Left kidney (tissue), 8 donors: ENCODE measurements at places on chromosomes 12 and 14. TPM values are rescaled to one million over a fixed set of nuclear protein-coding genes. Genes with fewer than 3 reads are reported as not detected.

DNA sequence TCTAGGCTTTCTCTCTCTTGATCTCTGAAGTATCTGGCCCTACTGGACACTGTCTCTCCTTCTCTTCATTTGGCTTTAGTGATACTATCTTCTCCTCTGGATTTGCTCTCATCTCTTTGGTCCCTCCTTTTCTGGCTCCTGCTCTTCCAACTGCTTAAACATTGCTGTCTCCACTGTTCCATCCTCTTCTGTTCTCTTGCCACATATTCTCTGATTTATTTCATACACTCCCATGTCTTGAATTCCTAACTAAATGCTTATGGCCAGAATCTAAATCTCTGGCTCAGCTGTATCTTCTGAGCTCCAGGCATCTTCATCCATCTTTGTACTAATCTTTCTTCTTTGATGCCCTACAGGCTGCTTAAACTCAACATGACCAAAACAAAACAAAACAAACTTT, 25.5 kb upstream of the PCED1B start:
- DNase-seq = no peak

- no peak for DNase-seq
Measured at GRCh38 chr14:105070760-105071137, 5.5 kb upstream of the GPR132 start.

The KRT84 gene
- polyA plus RNA-seq = not detected

GRCh38 chr12:67394550-67394949, 125.4 kb downstream of the CAND1 start:
- DNase-seq = no peak

GRCh38 chr14:53517270-53517960, 364.3 kb upstream of the DDHD1 start:
- DNase-seq = no peak

DNA sequence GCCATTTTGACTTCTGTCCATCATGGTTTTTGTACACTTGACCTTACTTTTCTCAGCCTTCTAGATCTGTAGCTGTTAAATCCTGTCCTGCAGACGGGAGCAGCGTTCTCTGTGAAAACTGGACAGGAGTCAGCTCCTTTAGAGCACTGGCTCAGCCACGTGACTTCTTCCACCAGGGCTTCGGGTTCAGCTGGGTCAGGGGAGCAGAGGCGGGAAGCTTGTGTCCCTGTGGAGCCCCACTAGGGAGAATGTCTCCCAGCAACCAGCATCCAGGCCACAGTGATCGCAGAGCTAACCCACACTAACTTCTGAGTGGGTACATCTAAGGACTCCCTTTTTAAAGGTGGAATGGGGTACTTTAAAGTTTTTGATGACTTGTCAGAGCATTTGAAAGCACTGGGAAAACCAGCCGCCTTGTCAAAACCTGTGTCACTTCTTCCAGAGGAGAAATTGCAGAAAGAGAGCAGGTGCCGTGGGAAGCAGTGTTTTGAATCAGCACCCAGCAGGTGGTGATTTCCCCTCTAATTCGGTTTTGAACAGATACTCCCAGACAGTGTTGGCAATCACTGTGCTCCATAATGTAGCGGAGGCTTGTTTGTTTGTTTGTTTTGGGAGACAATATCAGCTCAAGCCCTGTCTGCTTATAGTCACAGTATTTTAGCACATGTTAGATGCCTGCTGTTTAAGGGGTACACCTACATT, 17.9 kb downstream of the DERA start:
- no peak for DNase-seq

GRCh38 chr12:93880853-93881522, 203.8 kb downstream of the CRADD start:
- no peak for DNase-seq

The NINJ2 gene
- polyA plus RNA-seq = 1.3 TPM

The NXPH4 gene
- 4.2 TPM for polyA plus RNA-seq

GRCh38 chr12:3605692-3606091, 114.7 kb downstream of the PRMT8 start:
- no peak for DNase-seq

- no peak for DNase-seq
Measured at GRCh38 chr14:34297786-34298520, 164.1 kb downstream of the SPTSSA start.

DNA sequence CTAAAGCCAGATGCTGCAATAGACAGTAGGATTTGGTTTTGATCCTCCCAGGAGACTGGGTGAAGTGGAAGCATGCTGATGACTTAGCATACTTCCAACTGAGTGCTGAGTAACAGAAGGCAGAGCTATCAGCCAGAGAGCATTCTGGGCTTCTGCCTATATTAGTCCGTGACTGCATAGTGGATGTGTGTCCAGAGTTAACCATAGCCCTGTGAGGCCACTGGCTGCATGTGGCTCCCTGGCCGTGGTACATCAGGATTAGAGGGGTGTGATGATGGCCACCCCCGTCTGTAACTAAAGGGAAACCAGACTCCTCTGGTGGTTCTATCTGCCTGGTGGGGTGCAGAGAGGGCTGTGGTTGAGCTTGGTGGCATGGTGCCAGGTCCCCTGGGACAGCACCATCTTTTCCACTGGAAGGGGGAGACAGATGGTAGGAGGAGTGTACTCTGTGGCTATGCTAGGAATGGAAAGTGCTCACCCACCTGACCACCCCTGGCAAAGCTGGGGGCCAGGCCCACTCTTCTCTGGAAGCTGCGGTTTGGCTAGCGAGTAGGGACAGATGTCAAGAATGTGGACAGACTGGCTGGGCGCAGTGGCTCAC, 27.4 kb downstream of the ABCD4 start:
- no peak for DNase-seq

GRCh38 chr12:111692575-111693210, 6.8 kb downstream of the ACAD10 start:
- DNase-seq = no peak

DNA sequence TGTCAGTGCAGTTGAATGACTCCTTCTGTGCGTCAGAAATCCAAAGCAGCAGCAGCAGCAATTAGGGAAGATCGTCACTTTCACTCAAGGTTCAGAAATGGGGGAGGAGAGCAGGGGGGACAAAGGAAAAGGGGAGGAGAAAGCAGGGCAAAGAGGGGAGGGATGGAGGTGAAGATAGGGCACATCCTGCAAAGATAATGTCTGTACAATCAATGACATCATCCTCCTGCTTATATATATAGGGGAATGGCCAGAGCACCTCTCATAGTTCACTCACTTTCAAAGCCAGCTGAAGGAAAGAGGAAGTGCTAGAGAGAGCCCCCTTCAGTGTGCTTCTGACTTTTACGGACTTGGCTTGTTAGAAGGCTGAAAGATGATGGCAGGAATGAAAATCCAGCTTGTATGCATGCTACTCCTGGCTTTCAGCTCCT, at the start of gene NTS:
NTS (plus strand) TSS at position 265 of the 431 bp plus-strand sequence; CDS start at position 374, 109 bp downstream.
- DNase-seq = peak; percentile 12
